ENCODE measurements at places on chromosomes 12 and 14.

DNA sequence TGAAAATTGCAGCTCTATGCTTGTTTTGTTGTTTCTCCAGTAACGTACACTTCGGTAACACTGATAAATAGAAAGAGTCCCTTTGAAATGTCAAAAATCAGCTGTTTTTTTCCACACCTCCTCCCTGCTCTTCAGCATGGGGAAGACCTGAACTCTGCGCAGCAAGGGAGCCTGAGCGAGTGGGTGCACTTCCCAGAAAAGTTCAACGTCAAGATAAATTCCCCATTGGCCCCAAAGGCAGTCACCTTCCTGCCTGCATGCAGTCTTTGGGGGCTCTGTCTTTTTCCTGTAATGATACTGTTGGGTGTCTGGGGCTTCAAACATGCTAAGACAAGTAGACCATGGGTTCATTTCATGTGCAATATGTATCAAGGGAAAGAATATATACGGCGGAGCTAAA lies 8.8 kb upstream of the FOXG1 start:
- no peak for DNase-seq
- H3K36me3 ChIP-seq: no peaks in the 10 kb centered on the region
- H3K4me3 ChIP-seq: no peak overlapping the region
- no peaks in the 10 kb centered on the region for H3K4me1 ChIP-seq

DNA sequence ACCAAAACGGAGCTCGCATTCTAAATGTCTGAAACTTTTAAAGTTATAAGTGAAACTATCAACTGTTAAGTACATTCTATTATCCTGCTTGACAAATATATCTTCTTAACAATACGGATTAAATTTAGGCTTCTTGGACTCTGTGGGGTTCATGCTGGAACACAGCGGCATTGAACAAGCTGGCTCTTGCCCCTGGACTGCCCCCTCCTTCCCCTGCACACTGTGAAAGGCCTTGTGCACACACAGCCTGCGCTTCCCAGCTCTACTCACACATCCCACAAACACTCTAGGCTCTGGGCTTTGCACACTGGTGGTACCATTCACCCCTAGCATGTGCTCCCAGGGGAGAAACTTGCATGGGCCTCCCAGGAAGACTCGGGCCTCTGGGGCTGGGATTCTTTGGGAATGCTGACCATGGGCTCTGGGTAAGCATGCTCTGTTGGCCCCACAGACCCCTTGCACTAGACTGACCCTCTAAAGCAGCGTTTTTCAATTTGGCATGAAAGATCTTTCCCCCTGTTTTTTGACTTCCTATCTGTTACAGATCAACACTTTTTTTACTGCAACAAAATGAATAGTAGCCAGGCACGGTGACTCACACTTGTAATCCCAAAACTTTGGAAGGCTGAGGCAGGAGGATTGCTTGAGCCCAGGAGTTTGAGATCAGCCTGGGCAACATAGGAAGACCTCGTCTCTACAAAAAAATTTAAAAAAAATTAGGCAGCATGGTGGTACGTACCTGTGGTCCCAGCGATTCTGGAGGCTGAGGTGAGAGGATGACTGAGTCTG lies 96.2 kb upstream of the CPM start:
- no peak overlapping the region for H3K27ac ChIP-seq
- no peak overlapping the region for H3K4me3 ChIP-seq
- no peaks in the 10 kb centered on the region for H3K36me3 ChIP-seq
- no peak for DNase-seq

DNA sequence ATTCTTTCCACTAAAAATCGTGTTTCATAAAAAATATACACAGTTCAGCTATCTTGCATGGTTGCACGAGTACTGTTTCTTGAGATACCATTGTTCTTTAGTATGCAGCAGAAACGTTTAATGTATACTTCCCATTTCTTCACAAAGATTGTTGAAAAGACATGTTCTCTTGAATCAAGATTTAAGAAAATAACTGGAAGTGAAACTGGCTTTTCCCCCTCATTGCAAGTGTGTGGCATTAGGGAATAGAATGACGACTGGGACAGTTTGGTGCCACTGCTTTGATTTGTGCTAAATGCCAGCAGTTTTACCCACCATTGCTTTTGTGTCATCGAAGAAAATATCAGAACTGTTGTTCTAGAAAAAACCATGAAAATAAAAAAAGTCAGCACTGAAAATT lies 20.3 kb upstream of the DHRS2 start:
- no peak for DNase-seq
- no peak overlapping the region for H3K27ac ChIP-seq
- H3K36me3 ChIP-seq: no peaks in the 10 kb centered on the region
- H3K4me3 ChIP-seq: no peak overlapping the region
- peaks cover 22% of the 10 kb centered on the region for H3K27me3 ChIP-seq

- H3K36me3 ChIP-seq: no peaks in the 10 kb centered on the region
- H3K27me3 ChIP-seq: no peaks in the 10 kb centered on the region
- H3K4me1 ChIP-seq: no peaks in the 10 kb centered on the region
- H3K4me3 ChIP-seq: no peak overlapping the region
Observed at GRCh38 chr14:53701108-53701875, 255.3 kb downstream of the BMP4 start.

GRCh38 chr12:53190108-53190729 lies 9.5 kb upstream of the CSAD start:
- H3K27me3 ChIP-seq: no peaks in the 10 kb centered on the region
- H3K4me1 ChIP-seq: peaks cover 21% of the 10 kb centered on the region
- no peak overlapping the region for H3K27ac ChIP-seq
- H3K36me3 ChIP-seq: peaks cover 70% of the 10 kb centered on the region
- H3K4me3 ChIP-seq: no peak overlapping the region

Data from effector memory CD8-positive, alpha-beta T cell (primary cell).